Right cardiac atrium (tissue), 5 donors: ENCODE measurements at places on chromosomes 3 and 15. TPM values are rescaled to one million over a fixed set of nuclear protein-coding genes. Genes with fewer than 3 reads are reported as not detected.

DNA sequence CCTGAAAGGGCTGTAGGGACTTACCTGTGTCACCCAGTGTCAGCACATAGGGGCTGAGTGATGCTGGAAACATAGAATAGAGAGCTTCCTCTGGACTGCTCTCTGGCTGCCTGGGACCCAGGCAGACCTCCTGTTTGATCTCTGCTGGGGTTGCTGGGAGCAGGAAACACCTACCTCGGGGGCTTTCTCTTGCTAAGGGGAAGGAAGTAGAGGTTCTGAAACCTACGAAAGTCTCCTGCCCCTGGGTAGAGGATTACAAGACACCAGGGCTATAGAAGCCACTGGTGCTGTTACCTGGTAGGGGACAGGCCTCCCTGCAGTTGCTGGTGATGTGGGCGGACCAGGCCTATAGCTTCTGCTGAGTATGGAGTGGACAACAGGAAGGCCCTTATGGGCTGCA lies 81.7 kb downstream of the DHX30 start:
- DNase-seq: no peak

DNA sequence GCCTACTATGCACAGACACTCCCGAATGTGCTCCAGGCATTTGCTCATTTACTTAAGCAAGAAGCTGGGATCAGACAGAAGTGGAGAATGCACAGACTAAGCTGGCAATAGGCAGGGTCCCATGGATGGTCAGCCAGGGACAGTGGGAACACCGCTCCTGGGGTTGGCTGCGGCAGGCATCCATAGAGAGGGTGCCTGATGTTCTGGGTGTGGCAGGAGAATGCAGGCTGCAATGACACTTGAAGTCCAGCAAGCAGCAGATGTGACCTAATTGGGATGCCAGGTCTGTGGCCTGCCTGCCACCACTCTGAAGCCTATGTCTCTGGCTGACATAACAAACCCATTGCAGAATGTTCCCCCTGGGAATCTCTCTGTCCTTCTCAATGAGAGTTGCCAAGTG lies 40.2 kb upstream of the SLC6A11 start:
- no peak for DNase-seq

The EDEM1 gene
- polyA plus RNA-seq: 3.6 TPM

The IL17RB gene
- 1.3 TPM for polyA plus RNA-seq

The LDHAL6B gene
- polyA plus RNA-seq: not detected

The ONECUT1 gene
- polyA plus RNA-seq: 0.05 TPM
